ENCODE measurements at places on chromosomes 16 and 17.

DNA sequence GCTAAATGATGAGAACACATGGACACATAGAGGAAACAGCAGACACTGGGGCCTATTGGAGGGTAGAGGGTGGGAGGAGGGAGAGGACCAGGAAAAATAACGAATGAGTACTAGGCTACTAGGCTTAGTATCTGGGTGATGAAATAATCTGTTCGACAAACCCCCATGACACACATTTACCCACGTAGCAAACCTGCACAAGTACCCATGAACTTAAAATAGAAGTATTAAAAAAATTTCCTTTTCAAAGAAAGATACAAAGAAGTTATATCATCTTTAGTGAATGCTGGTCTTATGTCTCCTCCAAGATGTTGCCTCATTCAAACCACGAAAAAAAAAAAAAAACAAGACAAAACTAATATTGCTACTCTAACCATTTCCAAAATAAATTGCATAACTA lies 31.7 kb downstream of the MBTD1 start:
- DNase-seq, result no peak

DNA sequence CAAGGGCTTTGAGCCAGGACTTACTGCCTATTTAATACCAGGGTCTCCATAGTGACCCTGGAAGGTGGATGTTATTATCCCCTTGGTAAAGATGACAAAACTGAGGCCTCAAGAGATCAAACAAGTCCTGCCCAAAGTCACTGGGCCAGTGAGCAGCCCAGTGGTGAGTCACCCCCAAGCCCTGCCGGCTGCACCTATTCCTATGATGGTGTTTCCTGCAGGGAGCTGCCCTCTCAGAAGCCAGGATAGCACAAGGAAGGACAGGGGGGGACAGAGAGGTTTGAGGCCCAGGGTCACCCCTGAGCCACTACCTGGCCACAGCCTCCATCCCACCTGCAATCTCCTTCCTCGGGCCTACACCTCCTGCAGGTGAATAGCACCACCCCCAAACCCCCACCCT lies 90.9 kb downstream of the SDK2 start:
- DNase-seq, result no peak

DNA sequence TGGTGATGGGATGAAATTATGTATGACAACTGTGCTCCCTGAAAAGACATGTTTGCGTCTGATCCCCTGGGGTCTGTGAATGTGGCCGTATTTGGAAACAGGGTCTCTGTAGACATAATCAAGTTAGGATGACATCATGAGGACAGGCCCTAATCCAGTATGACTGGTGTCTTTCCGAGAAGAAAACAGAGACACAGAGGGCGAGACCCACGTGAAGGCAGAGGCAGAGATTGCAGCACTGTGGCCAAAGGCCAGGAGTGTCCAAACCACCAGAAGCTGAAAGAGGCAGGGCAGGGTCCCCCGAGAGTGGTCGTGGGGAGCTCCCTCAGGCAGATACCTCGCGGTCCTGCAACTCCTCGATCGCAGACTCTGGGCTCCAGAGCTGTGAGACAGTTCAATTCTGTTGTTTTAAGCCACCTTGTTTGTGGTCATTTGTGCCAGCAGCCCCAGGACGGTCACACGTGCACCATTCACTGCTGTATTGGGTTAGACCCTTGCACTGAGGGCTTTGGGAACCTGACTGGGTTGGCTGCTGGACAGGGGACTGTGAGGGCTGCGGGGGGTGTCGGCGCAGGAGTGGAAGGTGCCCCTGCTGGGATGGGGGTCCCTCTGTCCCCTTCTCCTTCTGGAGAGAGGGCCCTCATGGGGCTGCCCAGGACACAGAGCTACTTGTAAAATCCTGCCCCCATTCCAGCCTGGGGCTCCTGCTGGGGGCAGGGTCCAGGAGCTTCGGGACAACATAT lies 27.7 kb downstream of the METRNL start:
- no peak for DNase-seq

GRCh38 chr17:59349178-59349577 lies 17.7 kb downstream of the YPEL2 start:
- DNase-seq, result no peak

- DNase-seq, result no peak
Measured at GRCh38 chr17:71063127-71063526, 893.8 kb downstream of the KCNJ2 start.

DNA sequence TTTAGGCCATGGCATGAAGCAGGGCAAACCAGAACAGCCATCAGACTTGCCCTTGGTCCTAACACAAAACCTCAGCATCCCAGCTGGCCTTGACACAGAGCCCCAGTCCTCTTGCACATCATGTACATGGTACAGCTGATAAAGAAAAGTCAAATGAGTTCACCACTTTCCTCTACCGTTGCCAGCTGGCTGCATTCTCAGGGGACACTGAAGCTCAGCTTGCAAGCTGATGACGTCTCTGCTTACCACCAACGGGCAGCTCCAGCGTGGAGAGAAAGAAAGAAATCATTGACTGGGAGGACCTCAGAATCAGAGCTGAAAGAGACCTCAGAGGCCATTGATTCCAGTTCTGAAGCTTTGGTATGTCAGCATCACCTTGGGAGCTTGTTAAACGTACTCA lies 80.7 kb upstream of the CES5A start:
- no peak for DNase-seq

DNA sequence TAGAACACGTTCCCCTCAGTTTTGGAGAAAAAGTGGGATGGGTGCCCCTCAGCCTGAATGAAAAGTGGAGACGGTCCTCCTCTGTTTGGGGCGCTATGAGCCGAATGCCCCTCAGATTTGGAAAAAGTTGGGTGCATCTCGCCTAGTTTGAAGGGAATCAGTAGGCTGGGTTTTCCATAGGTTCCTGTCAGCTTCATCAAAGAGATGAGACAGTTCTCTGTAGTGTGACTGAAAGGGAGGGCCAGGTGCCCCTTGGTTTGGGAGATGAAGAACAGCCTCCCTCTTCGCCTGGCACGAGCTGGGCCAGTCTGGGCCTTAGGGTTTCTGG lies 742 bp upstream of the SLC9A5 start:
- DNase-seq, result no peak

- no peak for DNase-seq
Measured at GRCh38 chr16:16016388-16016964, 67.1 kb downstream of the ABCC1 start.

GRCh38 chr17:73899839-73900238 lies 255.6 kb upstream of the SDK2 start:
- no peak for DNase-seq

DNA sequence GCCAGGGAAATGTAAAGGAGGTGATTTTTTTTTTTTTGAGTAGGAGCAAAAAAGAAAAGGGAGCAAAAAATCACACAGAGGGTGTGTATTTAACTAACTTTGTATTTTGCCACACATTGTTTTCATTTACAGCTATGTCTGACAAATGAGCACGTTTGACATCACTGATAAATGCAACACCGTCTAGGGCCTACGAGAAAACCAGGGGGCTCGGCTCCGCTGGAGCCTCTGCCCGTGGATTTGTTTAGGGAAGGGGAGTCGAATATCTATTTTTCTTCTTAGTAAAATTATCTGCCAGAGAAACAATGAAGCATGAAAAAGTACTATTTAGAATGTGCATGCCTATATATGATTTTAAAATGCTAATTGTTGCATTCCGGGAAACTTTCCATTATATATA lies 6.8 kb downstream of the MAF start:
- no peak for DNase-seq

DNA sequence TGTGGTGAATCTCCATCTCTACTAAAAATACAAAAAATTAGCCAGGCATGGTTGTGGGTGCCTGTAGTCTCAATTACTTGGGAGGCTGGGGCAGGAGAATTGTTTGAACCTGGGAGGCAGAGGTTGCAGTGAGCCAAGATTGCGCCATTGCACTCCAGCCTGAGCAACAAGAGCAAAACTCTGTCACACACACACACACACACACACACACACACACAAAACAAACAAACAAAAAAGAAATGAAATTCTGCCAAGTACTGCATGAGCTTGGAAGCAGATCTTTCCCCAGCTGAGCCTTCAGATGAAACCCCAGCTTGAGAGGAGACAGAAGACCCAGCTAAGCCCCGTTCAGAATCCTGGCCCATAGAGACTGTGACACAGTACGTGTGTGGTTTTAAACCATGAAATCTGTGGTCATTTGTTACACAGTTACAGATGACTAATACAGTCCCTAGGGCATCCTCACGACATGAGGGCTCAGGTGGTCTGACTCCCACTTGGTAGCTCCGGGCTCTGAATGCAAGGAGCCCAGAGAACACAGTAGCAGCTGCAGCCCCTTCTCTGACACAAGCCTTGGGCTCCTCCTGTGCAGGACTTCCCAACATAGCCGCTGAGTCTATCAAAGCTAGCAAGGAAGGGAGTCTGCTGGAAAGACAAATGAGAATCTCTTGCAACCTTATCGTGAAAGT lies 132.8 kb downstream of the SEC14L1 start:
- peak; percentile 58 for DNase-seq

DNA sequence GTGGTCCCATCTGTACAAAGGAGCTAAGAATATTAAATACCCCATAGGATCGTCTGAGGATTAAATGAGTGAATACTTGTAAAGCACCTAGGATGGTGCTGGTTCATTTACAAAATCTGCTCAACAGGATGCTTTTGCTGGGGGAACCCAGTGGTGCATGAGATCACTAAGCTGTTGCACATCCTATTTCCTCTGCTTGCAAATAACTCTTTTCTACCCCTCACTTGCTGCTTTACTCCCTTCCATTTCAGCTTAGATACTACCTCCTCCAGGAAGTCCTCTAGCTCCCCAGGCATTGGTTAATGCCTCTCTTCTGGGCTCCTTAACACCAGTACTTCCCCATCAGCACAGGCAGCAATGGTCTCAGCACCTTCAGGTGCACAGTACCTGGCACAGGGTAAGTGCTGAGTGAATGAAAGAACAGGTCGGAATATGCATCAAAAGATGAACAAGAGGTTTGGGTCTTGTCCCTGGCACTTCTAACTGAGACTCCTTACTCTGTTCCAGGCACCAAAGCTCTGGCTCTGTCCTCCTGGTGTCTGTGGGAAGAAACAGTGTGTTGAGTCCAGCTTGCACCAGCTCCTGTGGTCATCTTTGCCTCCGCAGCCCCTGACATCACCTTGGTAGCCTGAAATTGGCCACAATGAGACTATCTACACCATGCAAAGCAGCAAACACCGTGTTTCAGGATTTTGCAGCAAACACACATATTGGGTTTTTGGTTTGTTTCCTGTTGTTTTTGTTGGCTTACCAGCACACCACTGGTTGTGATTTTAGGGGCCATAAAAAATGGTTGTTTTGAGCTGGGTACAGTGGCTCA lies 24.1 kb upstream of the IL21R start:
- no peak for DNase-seq

GRCh38 chr17:30796016-30796415 lies 28.5 kb downstream of the CRLF3 start:
- DNase-seq, result no peak

- DNase-seq, result no peak
Measured at GRCh38 chr17:55320594-55321426, 56.0 kb downstream of the HLF start.

DNA sequence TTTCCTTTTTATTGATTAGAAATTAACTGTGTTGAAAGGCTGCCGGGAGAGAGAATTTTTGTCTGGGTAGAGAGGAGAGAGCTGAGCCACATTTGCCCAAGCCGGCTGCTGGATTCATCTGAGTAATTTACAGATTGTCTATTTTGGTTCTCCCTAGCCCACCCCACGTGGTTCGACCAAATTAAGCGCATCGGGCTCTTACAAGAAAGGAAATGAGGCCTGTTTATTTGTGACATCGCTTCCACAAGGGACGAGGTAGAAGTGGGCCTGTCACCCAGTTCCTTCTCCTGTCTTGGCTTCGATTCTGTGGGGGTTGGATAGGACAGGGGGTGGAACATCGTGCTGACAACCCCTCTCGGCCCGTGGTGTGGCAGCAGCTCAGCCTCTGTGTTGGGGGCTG lies 42.9 kb downstream of the SYT17 start:
- DNase-seq, result no peak

GRCh38 chr16:58110571-58111301 lies 18.4 kb downstream of the CFAP20 start:
- peak; percentile 17 for DNase-seq

DNA sequence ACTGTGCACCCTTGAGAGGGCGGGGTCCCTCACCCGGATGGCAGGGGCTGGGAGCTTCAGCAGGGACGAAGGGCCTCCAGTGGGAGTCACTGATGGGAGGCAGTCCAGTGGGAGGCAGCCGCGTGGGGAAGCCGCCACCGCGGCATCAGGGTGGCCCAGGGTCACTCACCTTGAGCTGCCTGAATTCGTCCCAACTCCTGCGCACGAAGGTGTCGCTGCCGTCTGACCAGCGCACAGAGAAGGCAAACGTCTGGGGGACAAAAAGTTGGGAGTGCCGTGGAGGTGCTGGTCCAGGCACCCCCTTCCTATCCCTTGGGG lies 540 bp downstream of the NOXO1 start:
- no peak for DNase-seq

GRCh38 chr17:16313139-16314090 lies 39.9 kb downstream of the CENPV start:
- DNase-seq, result peak; percentile 56

DNA sequence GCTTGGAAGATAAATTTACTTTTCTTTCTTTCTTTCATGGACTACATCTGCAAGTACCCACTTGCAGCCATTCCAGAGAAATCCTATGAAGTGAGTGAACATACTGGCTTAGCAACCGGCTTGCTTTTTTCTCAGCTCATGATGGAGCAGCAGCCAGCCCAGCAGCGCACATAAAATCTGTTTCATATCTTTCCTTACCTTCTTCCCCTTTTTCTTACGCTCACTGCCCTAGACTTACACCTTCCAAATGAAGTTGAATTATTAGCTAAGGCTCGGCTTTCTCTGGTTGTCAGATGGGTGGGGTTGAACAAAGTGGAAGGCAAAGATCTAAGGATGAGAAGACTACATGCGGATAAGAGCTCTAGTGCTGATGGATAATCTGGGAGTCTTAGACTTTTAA lies 13.9 kb upstream of the ABCA8 start:
- DNase-seq, result no peak

DNA sequence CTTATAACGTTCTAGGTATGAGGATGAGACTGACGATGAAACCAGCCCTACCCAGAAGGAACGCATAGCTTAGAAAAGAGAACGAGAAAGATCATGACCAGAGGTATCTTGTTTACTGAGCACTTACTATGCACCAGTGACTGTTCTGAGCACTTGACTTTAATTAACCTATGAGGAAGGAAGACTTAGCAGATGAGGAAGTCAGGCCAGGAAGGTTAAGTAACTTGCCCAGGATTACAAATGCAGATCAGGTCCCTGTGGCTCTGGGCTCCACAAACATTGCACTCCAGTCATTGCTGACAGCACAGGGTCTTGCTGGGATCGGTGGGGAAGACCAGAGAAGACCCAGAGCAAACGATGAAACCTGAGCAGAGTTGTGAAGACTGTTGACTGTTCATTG lies 7.1 kb downstream of the KRT13 start:
- no peak for DNase-seq
